Lung (tissue), 17 donors: ENCODE measurements at places on chromosomes 2 and 18. TPM values are rescaled to one million over a fixed set of nuclear protein-coding genes. Genes with fewer than 3 reads are reported as not detected.

Gene HDAC4
- 29.2 TPM for total RNA-seq

Gene MBOAT2
- total RNA-seq = 23.0 TPM

Gene SNTG2
- total RNA-seq = 1.6 TPM

Gene RASGRP3
- 14.7 TPM for total RNA-seq

Gene ASNSD1
- 55.8 TPM for total RNA-seq

Gene RBFA
- 27.2 TPM for total RNA-seq

Gene MMADHC
- total RNA-seq = 101 TPM

Gene ITGB6
- 46.3 TPM for total RNA-seq

Gene GALNT5
- 35.9 TPM for total RNA-seq

Gene GRB14
- total RNA-seq = 4.8 TPM

Gene FASTKD2
- total RNA-seq = 22.0 TPM

DNA sequence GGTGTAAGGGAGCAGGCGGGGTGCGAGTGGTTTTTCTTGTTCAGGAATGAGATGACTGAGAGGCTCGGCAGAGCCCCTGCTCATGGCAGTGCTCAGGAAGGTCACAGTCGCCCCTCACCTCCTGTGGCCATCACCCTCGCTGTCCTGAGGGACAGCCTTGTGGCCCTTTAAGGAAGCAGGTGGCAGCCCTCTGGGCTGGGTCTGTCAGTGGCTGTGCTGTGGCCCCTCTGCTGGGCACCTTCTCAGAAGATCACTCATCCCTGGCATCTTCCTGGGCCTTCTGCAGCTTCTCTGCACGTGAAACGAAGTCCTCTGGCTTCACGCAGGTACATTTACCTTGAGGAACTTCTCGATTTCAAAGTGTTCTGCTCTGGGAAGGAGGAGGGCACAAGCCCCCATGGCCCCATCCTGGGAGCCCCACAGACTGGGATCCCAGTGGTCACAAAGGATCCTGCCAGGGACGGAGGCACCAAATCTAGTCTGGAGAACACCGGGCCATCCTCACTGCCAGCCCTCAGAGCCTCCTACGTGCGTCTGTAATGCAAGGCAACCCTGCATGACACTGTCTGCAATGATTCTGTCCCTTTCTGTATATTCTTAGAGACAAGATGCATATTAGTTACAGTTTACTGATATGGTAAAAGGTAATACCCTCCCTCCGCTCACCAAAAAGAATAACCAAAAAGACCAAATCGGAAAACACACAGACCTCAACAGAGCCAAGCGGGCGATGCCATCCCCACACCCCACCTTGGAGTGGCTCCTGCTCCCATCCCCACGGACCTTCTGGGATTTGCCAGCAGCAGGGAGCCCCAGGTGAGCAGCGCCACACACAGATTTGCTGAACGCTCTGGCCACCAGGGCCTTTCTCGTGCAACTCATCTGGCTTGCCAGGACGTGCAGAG lies 25.9 kb upstream of the FAHD2A start:
- H3K4me3 ChIP-seq = no peak overlapping the region
- no peaks in the 10 kb centered on the region for H3K4me1 ChIP-seq
- no peak for DNase-seq
- no peaks in the 10 kb centered on the region for H3K27me3 ChIP-seq

DNA sequence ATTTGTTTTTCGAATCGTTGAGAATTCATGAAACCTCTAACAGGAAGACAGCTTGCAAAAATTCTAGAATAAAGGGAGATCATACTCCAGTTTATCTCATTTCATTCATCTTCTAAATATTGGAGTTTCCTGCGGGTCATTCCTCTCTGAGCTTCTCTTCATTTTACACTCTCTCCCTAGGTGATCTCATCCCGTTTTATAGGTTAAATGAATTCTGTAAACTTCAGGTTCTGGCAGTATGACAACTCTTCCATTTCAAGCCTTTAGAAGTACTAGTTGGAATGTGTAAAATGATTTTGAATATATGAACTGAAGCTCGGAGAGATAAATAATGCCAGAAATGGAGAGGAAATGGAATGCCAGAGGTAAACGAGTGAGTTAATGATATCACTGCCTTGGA lies 312.4 kb downstream of the METTL4 start:
- H3K27me3 ChIP-seq = no peaks in the 10 kb centered on the region
- no peak overlapping the region for H3K27ac ChIP-seq
- H3K36me3 ChIP-seq = no peaks in the 10 kb centered on the region
- H3K4me3 ChIP-seq = no peak overlapping the region
- no peaks in the 10 kb centered on the region for H3K4me1 ChIP-seq
- DNase-seq = no peak

DNA sequence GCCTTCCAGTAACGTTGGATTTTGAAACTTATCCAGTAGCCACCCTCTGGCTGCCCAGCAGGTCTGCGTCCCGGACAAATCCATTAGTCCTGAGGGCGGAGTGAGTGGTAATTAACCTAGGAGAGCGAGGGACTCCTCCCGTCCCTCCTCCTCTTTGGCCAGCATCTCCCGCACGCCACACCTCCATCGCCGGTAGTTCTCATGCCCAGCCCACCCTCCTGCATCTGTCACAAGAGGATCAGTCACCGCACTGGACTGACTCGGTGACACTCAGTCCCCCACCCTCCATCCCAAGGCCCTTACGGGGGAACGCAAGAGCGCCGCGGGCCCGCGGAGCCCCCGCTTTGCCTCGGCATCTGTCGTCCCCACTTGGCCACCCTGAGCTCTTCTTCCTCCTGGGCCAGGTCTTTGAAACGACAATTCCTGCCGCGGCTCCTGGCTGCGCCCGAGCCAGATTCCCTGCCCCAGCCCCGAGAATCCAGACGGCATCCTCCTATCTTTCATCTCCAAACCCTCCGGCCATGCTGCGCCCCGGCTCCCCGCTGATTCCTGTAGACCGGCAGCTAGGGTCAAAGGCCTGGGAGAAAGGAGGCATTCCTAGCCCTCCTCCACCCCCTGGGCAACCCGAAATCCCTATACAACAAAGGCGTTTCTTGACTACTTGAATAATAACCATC lies 77.5 kb downstream of the EIF2AK3 start:
- H3K27ac ChIP-seq = no peak overlapping the region
- peaks cover 2% of the 10 kb centered on the region for H3K36me3 ChIP-seq
- peaks cover 5% of the 10 kb centered on the region for H3K27me3 ChIP-seq

DNA sequence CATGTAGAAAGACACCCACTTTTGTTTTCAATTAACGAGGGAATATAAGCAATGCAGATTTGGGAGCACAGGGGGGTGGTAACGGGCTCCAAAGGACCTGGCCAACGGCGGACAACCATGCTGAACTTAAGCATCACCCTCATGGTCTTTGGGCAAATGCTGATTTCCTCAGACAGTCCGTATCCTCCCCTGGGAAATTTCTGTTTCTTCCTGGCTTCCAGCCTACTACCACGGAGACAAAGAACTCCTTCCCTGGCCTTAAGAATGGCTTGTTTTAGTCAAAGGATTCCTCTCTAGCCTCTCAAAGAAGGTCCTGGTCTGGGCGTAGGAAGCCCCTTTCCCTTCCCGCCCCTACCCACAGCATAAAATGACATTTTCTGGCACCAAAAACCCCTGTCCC lies 34.3 kb downstream of the EN1 start:
- DNase-seq = no peak
- no peaks in the 10 kb centered on the region for H3K4me1 ChIP-seq
- H3K27me3 ChIP-seq = peaks cover 30% of the 10 kb centered on the region

DNA sequence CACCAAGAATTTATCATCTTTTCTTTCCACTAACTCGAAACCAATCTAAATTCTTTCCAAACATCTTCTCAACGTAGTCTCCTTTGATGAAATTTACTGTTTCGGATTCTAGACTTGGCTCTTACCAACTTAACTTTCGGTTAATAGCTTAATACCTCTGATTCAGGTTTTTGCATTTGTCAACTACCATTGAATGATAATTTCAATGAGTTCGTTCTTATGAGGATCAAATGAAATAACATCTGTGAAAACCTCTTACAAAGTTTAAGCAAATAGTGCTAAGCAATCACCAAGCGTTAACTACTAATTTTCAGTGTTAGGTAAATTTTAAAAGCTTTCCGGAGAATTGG lies 593 bp upstream of the NRBP1 start:
- DNase-seq = no peak
- H3K4me1 ChIP-seq = peaks cover 3% of the 10 kb centered on the region
- no peaks in the 10 kb centered on the region for H3K36me3 ChIP-seq

GRCh38 chr2:224031358-224031970 lies 7.6 kb downstream of the SERPINE2 start:
- H3K4me3 ChIP-seq = no peak overlapping the region
- H3K36me3 ChIP-seq = no peaks in the 10 kb centered on the region
- H3K4me1 ChIP-seq = no peaks in the 10 kb centered on the region
- H3K27me3 ChIP-seq = no peaks in the 10 kb centered on the region

DNA sequence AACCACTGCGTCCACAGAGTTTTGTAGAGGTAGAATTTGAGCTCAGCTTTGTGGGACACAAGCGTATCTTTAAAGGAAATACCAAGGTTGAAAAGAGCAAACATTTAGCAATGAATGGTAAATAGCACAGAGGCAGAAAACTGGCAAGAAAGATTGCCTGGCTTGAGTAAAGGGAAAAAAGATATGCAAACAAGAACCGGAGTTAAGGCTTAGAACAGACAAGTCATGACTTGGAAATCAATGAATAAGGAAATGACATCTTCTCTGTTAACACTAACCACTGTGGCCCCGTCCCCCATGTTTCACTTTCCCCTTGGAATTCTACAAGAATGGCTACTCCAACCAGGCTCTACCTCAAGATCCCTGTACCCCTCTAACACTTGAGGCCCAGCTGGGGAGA lies 3.8 kb downstream of the STAM2 start:
- DNase-seq = no peak
- H3K27ac ChIP-seq = no peak overlapping the region
- no peak overlapping the region for H3K4me3 ChIP-seq
- no peaks in the 10 kb centered on the region for H3K27me3 ChIP-seq

DNA sequence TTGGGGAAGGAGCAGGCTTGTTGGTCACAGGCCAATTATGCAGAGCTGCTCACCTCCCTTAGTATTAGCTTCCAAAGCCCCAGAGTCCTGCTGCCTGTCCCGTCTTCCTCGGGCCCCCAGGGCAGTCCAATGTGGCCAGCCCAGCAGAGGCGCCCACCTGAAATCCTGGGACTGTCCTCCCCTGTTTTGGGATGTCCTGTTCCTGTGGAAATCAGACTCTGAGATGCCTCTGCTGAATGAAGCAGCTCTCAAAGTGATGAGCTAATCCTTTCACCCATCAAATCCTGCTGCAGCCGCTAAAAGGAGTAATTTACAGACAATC lies 105.3 kb downstream of the CABLES1 start:
- no peak overlapping the region for H3K4me3 ChIP-seq
- DNase-seq = no peak
- H3K27ac ChIP-seq = no peak overlapping the region
- H3K36me3 ChIP-seq = peaks cover 12% of the 10 kb centered on the region

DNA sequence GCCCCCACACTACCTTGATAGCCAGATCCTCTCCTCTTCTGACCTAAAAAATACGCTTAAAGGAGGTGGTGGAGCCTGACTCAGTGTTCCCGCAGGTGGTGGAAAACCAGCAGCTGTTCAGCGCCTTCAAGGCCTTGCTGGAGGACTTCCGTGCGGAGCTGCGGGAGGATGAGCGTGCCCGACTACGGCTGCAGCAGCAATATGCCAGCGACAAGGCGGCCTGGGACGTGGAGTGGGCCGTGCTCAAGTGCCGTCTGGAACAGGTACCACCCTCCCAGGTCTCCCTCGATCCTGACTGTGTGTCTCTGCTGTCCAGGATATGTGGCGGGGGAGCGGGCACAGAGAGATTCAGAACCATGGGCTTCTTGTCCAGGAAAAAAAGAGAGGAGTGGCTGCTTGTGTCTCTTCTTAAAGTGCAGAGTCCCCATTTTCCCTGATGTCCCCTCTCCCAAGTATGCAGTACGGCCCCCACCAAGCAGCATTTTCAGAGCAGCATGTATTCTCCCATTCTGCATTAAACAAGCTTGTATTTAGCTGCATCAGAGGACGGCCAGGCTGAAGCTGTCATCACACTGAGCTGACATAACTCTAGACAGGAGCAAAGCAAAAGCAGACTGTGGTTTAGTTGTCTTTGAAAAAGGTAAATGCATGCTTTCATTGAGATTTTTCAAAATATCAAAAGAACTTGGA lies 101.6 kb downstream of the MTCL1 start:
- H3K27ac ChIP-seq = no peak overlapping the region
- H3K4me1 ChIP-seq = no peaks in the 10 kb centered on the region
- no peaks in the 10 kb centered on the region for H3K27me3 ChIP-seq
- H3K36me3 ChIP-seq = no peaks in the 10 kb centered on the region

- peaks cover 21% of the 10 kb centered on the region for H3K27me3 ChIP-seq
- H3K27ac ChIP-seq = no peak overlapping the region
- H3K36me3 ChIP-seq = no peaks in the 10 kb centered on the region
Observed at GRCh38 chr2:208407667-208408066, 1.1 kb downstream of the PTH2R start.

DNA sequence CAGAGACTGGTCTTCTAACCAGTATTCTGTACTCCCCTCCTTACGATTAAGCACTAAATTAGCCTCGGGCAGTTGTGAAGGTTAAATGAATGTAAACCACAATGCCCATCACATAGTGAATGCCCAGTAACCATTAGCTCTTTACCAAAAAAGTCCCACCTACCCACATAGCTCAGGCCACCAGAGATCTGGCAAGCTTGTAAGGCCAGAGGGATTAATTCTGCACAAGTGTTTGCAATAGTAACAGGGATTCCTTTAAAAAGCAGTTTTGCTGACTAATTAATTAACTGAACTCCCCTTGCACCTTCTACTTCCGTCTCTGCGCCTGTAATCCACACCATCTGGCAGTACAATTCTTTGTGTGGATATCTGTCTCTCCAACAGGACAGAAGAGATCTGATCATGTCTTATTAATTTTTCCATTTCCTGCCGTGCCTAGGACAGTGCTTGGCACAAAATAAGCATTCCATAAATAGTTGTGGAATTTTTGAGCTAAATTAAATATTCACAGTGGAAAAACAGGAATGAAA lies 36.2 kb upstream of the IGFBP2 start:
- H3K27ac ChIP-seq = no peak overlapping the region
- H3K4me1 ChIP-seq = no peaks in the 10 kb centered on the region
- peak; percentile 26 for DNase-seq
- H3K4me3 ChIP-seq = no peak overlapping the region

GRCh38 chr2:85134255-85134895 lies 1.2 kb downstream of the TCF7L1 start:
- peak overlapping the region; percentile 5 for H3K27ac ChIP-seq
- H3K4me1 ChIP-seq = peaks cover 37% of the 10 kb centered on the region
- H3K4me3 ChIP-seq = peak overlapping the region; percentile 78
- DNase-seq = peak; percentile 86

- no peaks in the 10 kb centered on the region for H3K27me3 ChIP-seq
- H3K27ac ChIP-seq = no peak overlapping the region
- no peak overlapping the region for H3K4me3 ChIP-seq
Observed at GRCh38 chr2:42128721-42129486, 40.2 kb upstream of the EML4 start.

- peaks cover 14% of the 10 kb centered on the region for H3K36me3 ChIP-seq
- H3K4me1 ChIP-seq = peaks cover 4% of the 10 kb centered on the region
- no peak for DNase-seq
Observed at GRCh38 chr18:63402246-63403162, 19.8 kb downstream of the VPS4B start.

- no peaks in the 10 kb centered on the region for H3K27me3 ChIP-seq
- H3K4me3 ChIP-seq = no peak overlapping the region
- H3K27ac ChIP-seq = no peak overlapping the region
- DNase-seq = no peak
- peaks cover 3% of the 10 kb centered on the region for H3K4me1 ChIP-seq
Observed at GRCh38 chr2:195741191-195741590, 84.2 kb downstream of the SLC39A10 start.
